ENCODE measurements at places on chromosomes 12 and 14. TPM values are rescaled to one million over a fixed set of nuclear protein-coding genes. Genes with fewer than 3 reads are reported as not detected.

Gene SLC17A8
- polyA plus RNA-seq, result not detected

Gene GIT2
- 33.9 TPM for polyA plus RNA-seq

Gene KRT85
- polyA plus RNA-seq, result not detected

Gene ZNF410
- polyA plus RNA-seq, result 27.7 TPM

Gene GPR135
- 0.98 TPM for polyA plus RNA-seq

Gene SRRM4
- 0.04 TPM for polyA plus RNA-seq

Gene CPNE6
- not detected for polyA plus RNA-seq

Gene MYF5
- not detected for polyA plus RNA-seq

Gene SLC5A8
- not detected for polyA plus RNA-seq

Gene RFX4
- not detected for polyA plus RNA-seq

Gene LUM
- 36.4 TPM for polyA plus RNA-seq

Gene ACOT4
- 0.27 TPM for polyA plus RNA-seq

Gene LRP1-AS
- not detected for polyA plus RNA-seq

Gene GUCY2C
- not detected for polyA plus RNA-seq

Gene RPGRIP1
- 0.23 TPM for polyA plus RNA-seq

Gene TAS2R20
- 0.27 TPM for polyA plus RNA-seq

Gene LBHD2
- polyA plus RNA-seq, result not detected

Gene TMBIM4
- 91.2 TPM for polyA plus RNA-seq

Gene PNMA1
- polyA plus RNA-seq, result 27.3 TPM

Gene AMHR2
- polyA plus RNA-seq, result 0.57 TPM

Gene CKAP4
- 19.0 TPM for polyA plus RNA-seq

Gene HHIPL1
- 0.34 TPM for polyA plus RNA-seq

Gene SERPINA1
- 8.7 TPM for polyA plus RNA-seq

Gene SLC6A15
- polyA plus RNA-seq, result not detected

Gene HVCN1
- polyA plus RNA-seq, result 9.5 TPM

Gene CLECL1
- not detected for polyA plus RNA-seq

Gene ZNF891
- polyA plus RNA-seq, result 0.80 TPM

Gene FAM90A1
- 0.19 TPM for polyA plus RNA-seq

Gene PZP
- polyA plus RNA-seq, result 0.12 TPM

Gene PDZRN4
- not detected for polyA plus RNA-seq

Gene ST8SIA1
- 1.2 TPM for polyA plus RNA-seq

Gene CMTM5
- 1.6 TPM for polyA plus RNA-seq

Gene CISTR
- 0.24 TPM for polyA plus RNA-seq

Gene BBOF1
- polyA plus RNA-seq, result 5.1 TPM

Gene RNASE1
- 199 TPM for polyA plus RNA-seq

Gene CLEC4C
- not detected for polyA plus RNA-seq

Gene BIN2
- 0.72 TPM for polyA plus RNA-seq

Data from heart left ventricle (tissue), 16 donors.